A549 treated with GW870086 at 1 μM for 4 hours (cell line): ENCODE measurements at places on chromosomes 12 and 14. TPM values are rescaled to one million over a fixed set of nuclear protein-coding genes. Genes with fewer than 3 reads are reported as not detected.

Gene LRRC74A
- not detected in 5 replicates for total RNA-seq

Gene RNASE7
- not detected in 5 replicates for total RNA-seq

Gene TMTC1
- total RNA-seq, result 0.05 to 0.12 TPM (median 0.06 TPM) in 4 of 5 replicates, not detected in the other

Gene CARMIL3
- total RNA-seq, result 0.33 to 0.75 TPM (median 0.61 TPM) in 5 replicates

Gene PROX2
- total RNA-seq, result not detected in 5 replicates

Gene KCNJ8
- total RNA-seq, result 0.15 to 0.44 TPM (median 0.31 TPM) in 5 replicates
